ENCODE measurements at places on chromosomes 2 and 18.

- DNase-seq, result peak; percentile 98
Observed at GRCh38 chr18:22465859-22466457, 48.2 kb upstream of the CTAGE1 start.

DNA sequence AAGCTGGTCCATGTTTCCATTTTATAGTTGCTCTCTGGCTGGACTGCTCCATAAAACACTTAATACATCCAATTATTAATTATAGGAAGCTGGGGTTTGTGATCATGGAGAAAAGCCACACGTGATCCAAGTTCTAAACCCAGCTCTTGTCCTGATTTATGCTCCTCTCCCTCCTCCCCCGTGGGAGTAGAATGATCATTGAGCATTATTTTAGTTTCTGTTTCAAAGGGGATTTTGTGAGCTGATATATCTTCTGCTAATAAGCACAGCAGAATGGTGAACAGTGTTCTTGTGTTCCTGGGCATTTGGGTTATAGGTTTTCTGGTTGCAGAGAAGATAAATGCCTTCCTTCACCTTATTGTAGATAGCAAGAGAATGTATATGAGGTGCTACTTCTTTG lies 135.7 kb upstream of the TMEM200C start:
- no peak for DNase-seq

DNA sequence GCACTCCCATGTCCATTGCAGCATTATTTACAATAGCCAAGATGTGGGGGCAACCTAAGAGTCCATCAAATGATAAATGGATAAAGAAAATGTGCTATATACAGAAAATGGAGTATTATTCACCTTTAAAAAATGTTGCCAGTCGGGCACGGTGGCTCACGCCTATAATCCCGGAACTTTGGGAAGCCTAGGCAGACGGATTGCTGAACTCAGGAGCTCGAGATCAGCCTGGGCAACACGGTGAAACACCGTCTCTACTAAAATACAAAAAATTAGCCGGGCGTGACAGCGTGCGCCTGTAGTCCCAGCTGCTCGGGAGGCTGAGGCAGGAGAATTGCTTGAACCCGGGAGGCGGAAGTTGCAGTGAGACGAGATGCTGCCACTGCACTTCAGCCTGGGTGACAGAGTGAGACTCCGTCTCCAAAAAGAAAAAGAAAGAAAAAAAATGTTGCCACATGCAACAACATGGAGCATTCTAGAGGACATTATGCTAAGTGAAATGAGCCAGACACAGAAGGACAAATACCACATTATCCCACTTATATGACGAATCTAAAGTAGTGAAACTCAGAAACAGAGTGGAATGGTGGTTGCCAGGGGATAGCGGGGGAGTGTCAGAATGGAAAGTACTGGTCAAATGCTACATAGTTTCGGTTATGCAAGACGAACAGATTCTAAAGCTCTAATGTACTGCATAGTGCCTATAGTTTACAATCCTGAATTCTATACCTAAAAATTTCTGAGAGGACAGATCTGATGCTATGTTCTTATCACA lies 1385.6 kb upstream of the TMEFF2 start:
- DNase-seq, result no peak

- peak; percentile 38 for DNase-seq
Observed at GRCh38 chr2:226376516-226377180, 423.0 kb downstream of the IRS1 start.

GRCh38 chr2:208118918-208119317 lies 5.4 kb downstream of the CRYGD start:
- DNase-seq, result no peak

GRCh38 chr18:49273241-49273880 lies 187.1 kb downstream of the DYM start:
- peak; percentile 52 for DNase-seq

- no peak for DNase-seq
Observed at GRCh38 chr18:56460581-56460980, 177.8 kb downstream of the TXNL1 start.

DNA sequence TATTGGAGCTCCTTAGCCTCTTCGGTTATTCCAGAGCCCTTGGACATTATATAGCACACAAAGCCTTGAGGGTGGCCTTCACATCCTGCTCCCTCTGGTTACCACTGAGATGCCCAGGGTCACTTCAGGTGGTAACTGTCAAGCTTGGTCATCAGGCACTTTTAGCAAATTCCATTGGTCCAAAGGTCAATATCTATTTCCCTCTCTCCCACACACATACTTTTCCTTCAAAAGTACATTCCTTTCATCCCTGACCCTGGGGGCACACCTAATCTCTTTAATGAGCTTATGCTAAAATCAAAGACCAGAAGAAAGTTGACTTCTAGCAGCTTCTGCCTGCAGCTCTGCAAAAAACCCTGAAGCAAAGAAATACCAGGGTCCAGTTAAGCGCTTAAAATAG lies 172.0 kb upstream of the NRP2 start:
- DNase-seq, result peak; percentile 20

- DNase-seq, result no peak
Observed at GRCh38 chr18:32302806-32303205, 113.0 kb downstream of the MEP1B start.

DNA sequence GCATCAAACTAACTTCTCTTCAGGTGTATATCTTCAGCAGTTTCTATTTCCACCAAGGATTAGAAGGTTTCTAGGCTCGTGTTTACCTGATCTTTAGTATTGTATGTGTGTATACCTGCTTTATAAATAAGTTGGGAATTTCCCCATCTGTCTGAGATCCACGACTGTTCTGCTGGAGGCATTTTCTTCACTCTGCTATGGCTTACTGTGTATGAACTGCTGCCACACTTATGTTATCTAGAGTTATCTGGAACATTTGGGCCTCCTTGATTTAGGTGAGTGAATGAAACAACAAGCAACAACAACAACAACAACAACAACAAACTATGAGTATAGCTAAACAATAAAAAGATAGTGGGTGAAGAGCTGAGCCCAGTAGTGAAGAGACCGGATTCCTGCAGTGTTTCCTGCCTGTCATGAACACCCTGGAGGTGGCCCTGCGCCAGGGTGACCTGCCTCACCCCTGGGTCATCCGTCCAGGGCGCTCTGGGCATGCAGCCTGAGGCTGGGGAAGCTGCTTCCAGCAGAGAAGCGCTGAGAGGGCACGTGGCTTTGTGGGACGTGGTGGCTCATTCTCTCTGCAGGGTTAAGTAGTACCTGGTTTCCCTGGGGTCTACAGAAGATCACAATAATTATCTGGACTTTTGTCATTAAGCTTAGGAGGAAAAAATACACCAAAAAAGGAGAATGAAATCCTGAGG lies 56.1 kb upstream of the GATA6 start:
- DNase-seq, result no peak

- no peak for DNase-seq
Observed at GRCh38 chr2:29579495-29580169, 341.8 kb downstream of the ALK start.

DNA sequence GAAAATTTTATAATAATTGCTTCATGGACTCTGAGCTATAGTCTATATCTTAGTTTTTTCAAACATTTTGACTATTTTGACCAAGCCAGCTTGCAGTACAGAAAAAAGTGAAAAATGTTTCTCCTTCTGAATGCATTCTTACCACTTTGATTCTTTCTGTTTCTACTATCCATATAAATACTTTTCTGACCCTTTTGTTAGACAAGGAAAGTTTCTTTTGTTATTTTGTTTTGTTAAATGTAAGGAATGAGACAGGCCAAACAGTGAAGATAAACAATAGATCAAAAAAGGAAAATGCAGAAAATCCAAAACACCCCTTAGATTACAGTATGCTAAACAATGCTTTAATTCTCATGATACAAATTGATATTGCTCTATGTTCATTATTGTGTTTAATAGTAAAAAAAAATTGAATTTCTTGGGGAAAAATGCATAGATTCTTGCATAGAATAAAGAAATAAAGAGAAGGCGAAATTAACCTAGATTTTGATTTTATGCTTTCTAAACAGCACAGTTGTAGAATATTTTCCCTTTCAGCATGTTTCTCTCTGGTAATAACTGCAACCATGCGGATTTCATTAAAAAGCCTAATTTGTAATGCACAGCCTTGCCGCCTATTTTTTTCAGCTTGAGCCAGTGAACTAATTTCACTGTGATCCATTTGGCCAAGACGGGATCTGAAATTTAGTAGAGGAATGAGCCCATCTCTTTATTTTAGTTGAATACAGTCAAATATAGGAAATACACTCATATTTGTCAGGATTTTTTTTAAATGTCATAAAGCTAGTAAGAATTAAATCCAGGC lies 976 bp downstream of the TNFAIP6 start:
- DNase-seq, result no peak

DNA sequence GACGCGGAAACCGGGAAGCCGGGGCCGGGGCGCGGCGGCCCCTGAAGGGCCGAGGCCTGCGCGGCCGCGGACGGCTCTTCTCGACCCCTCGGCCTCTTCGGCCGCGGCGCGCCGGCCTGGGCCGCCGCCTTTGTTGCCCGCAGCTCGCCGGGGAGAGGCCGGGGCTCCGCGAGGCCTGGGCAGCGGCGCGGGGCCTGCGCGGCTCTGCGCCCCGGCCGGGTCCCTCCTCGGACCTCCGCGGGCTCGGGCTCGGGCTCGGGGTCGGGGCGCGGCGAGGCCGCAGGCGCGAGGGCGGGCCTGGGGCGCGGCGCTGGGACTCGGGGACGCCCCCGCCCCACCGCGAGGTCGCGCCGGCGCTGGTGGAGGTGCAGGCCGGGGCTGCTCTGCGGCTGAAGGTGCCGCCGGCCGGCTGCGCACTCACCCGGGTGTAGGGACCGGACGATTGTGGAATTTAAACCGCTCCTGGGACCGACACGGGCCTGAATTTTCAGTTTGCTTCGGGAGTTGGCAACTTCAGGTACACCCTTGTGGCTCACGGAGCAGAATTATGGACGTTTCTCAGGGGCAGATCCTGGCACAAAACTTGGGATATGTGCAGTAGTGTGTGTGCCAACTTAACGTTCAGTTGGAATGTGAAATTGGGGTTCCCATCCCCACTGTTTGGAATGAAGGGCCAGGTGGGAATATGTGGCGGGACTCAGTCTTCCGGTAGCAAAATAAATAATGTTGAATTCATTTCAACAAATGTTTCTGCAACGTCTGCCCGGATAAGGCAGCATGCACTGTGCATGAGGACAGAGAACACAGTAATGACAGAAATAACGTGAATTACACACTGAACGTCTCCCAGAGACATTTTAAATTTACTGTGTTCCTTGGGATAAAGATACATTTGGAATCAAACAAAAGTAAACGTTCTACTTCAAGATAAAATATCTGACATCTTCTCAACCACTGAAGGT lies 787 bp downstream of the SOCS6 start:
- DNase-seq, result peak; percentile 51

- DNase-seq, result peak; percentile 70
Observed at GRCh38 chr2:37318401-37318800, 6.2 kb downstream of the PRKD3 start.

GRCh38 chr2:197871780-197872456 lies 67.5 kb downstream of the PLCL1 start:
- DNase-seq, result no peak

- DNase-seq, result no peak
Observed at GRCh38 chr18:74402806-74403433, 54.2 kb downstream of the DIPK1C start.

DNA sequence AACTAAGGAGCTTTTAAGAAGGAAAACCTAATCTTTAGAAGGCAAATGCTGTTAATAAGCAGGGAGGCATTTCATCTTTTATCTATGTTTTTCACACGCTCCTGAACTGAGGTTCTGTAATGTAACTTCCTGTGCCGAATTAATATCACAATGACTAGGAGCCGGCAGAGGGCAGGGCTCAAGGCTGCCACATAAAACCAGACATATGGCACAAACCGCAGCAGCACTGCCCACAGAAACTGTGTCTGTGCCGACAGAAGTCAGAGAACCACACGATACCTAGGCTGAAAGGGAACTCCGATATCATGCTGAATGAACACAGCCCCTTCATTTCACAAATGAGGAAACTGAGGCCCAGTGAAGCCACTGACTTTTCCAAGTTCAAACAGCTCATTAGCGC lies 112.1 kb downstream of the EIPR1 start:
- DNase-seq, result no peak

GRCh38 chr2:123648016-123648415 lies 377.1 kb upstream of the CNTNAP5 start:
- no peak for DNase-seq

- no peak for DNase-seq
Observed at GRCh38 chr2:5123582-5124196, 568.5 kb upstream of the SOX11 start.

DNA sequence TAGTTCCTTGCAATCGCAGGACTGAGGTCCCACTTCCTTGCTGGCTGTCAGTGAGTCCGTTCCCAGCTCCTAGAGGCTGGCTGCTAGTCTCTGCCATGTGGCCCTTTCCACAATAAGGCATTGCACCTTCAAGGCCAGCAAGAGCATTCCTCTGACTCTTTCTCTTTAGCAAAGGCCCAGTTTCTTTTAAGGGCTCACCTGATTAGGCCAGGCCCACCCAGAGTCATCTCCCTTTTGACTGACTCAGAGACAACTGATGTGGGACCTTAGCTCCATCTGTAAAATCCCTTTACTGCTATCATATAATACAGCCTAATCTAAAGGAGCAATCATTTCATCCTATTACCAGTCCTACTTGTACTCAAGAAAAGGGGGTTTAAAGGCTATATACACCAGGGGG lies 278.2 kb downstream of the SLC4A3 start:
- no peak for DNase-seq

- peak; percentile 37 for DNase-seq
Observed at GRCh38 chr2:219314804-219315468, 5.7 kb upstream of the PTPRN start.

DNA sequence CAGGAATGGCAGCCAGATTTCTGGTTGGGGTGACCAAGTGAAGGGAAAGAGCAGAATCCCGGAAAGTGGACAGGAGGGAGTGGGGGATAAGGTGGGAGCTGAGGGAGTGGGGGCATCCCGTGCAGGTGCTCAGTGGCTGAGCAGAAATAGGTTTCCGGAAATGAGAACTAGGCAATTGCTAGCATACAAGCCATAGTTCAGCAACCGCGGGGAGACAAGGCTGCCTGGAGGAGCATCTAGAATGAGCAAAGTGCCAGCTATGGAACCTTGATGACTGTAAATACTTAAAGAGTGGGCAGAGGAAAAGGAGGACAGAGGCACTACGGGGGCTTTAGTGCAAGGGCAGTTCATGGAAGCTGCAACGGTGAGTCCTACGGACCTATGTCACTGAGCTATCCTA lies 220.2 kb downstream of the BCL11A start:
- no peak for DNase-seq

- DNase-seq, result no peak
Observed at GRCh38 chr2:136284226-136285119, 166.5 kb upstream of the CXCR4 start.

All from EH (cell line).